ENCODE measurements at places on chromosomes 4 and X. TPM values are rescaled to one million over a fixed set of nuclear protein-coding genes. Genes with fewer than 3 reads are reported as not detected.

PHEX gene
- total RNA-seq, result 0.12 TPM

ANXA10 gene
- total RNA-seq, result 0.17 TPM

IL13RA2 gene
- total RNA-seq, result 143 TPM

TEX11 gene
- total RNA-seq, result not detected

OR13H1 gene
- total RNA-seq, result not detected

- DNase-seq, result no peak
Observed at GRCh38 chr4:8402640-8403039, 37.9 kb downstream of the ACOX3 start.

- DNase-seq, result no peak
Observed at GRCh38 chr4:61540944-61541343, 340.8 kb downstream of the ADGRL3 start.

DNA sequence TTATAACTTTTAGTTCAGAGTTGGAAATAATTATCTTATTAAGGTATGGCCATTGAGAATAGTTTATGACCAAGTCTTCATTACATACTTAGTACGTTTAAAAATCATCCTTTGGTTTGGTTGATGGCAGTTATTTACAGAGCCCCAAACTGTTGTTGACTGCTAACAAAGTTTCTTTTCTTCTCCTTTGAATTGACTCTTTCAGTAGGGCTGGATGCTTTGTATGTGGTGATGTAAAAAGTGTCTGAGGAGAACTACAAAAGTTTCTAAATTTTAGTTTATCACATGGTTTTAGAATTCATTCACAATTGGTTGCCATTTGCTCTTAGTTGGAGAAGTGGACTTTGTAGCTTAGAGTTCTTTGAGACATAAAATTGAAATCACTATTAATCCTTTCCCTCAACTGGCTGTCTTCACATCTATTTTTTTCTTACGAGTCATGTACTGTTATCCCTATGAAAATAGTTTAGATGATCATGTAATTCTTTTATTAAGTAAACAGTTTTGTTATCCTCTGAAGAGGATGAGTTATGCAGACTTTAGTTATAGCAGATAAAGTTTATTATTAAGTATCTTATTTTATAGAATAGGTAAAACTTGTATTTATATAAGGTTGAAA is 14.8 kb downstream of the PTPN13 start:
- DNase-seq, result no peak

- DNase-seq, result no peak
Observed at GRCh38 chrX:65681810-65682209, 14.4 kb downstream of the MSN start.

GRCh38 chr4:110344165-110344564 is 131.8 kb upstream of the ENPEP start:
- peak; percentile 12 for DNase-seq

GRCh38 chrX:13467243-13467642 is 102.2 kb upstream of the EGFL6 start:
- no peak for DNase-seq

DNA sequence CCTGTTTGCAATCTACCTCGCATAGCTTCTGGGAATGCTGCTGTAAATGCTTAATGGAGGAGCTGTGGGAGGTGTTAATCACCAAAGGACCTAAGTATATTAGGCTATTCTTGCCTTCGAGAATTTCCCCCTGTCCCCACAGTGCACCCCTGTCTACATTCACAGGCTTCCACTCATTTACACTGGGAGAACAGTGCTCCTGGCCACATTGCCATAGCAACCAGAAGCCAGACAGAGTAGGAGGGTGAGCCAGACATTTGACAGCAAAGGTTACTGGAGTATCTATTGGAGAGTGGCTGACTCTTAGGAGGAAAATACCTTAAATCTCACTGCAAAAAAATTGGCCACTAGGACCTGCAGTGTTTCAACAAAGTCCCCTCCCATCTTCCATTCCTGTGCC is 185.9 kb upstream of the PBDC1 start:
- DNase-seq, result no peak

GRCh38 chr4:87679449-87680169 is 29.5 kb downstream of the DMP1 start:
- DNase-seq, result peak; percentile 47

- no peak for DNase-seq
Observed at GRCh38 chr4:45408996-45409395, 682.6 kb upstream of the GNPDA2 start.

DNA sequence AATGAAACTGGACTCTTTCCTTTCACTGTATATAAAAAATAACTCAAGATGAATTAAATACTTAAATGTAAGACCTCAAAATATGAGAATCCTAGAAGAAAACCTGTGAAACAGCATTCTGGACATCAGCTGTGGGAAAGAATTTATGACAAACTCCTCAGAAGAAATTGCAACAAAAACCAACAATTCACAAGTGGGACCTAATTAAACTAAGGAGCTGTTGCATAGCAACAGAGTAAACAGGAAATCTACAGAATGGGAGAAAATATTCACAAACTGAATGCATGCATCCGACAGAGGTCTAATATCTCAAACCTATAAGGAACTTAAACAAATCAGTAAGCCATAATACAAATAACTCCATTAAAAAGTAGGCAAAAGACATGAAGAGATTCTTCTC is 851.7 kb upstream of the PCDH10 start:
- DNase-seq, result peak; percentile 2

DNA sequence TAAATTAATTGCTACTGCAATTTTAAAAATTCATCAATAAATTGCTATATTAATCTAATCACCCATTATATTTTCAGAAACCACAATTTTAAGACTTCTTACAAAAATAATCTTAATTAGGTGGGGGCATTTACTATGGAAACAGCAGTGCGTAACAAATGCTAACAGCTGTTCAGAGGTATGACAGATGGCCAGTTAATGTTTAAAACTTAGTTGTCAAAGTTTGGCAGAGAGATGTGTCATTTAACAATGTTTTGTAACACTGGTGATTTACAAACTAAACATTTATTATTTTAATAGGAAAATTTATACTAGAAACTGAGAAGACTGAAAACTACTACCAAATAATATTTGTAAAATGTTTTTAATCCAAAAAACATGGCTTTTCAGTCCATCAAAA is 85.2 kb upstream of the GPR34 start:
- no peak for DNase-seq

- no peak for DNase-seq
Observed at GRCh38 chr4:139670775-139671174, 5.2 kb downstream of the MGST2 start.

GRCh38 chrX:49066690-49067089 is 7.1 kb downstream of the PRAF2 start:
- no peak for DNase-seq

DNA sequence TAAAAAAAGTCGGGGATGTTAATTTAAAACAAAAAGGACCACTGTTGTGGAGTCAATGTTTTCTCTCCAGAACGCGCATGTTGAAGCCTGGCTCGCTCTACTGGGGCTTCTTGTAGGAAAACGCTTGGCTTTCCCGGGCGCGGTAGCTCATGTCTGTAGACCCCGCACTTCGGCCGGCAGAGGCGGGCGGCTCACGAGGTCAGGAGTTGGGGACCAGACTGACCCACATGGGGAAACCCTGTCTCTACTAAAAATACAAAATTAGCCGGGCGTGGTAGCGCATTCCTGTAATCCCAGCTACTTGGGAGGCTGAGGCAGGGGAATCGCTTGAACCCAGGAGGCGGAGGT is 15.6 kb downstream of the NELFA start:
- DNase-seq, result no peak

DNA sequence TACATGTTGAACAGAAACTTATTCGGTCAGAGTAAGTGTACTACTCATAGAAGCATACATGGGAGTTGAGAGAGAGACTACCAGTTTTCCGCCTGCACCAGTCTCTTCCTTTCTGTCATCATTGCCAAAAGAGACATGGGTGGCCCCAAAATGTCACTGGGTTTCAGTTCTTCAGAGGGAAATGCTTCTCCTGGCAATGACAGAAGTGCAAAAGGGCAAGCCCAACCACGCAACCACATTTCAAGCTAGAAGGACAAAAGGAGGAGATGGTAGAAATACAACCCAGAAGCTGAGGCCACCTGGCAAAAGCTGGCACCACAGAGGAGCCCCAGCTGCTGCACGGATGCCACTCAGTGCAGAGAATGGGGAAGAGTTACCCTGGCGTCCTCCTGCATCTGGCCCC is 320.1 kb downstream of the BCOR start:
- no peak for DNase-seq
